Mammary epithelial cell (primary cell): ENCODE measurements at places on chromosomes 2 and 18.

GRCh38 chr2:169023161-169023560, 8.0 kb downstream of the ABCB11 start:
- DNase-seq = no peak

DNA sequence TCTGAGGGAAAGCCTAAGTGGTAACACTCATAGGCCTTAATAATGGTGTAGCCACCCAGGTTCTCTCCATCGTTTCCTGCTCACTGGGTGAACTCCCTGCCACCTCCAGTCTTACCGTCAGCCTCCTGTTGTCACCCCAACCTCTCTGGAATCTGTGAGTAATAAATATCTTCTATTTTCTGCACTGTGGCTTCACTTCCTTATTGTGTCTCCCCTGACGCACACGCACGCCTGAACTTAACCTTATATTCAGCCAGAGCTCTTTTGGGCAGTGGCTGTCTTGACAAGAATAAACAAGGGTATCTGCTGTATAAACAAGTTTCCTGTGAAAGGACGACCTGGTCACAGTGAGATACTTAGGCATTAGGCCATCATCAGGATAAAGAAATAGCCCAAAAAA, 467.2 kb downstream of the SPAG16 start:
- no peak for DNase-seq

- no peak for DNase-seq
Observed at GRCh38 chr18:48136051-48136826, 205.8 kb upstream of the SMAD2 start.

- no peak for DNase-seq
Observed at GRCh38 chr2:120541553-120541932, 194.1 kb upstream of the GLI2 start.

- DNase-seq = no peak
Observed at GRCh38 chr18:47968006-47968676, 37.7 kb upstream of the SMAD2 start.
